ENCODE measurements at places on chromosomes 5 and 9.

DNA sequence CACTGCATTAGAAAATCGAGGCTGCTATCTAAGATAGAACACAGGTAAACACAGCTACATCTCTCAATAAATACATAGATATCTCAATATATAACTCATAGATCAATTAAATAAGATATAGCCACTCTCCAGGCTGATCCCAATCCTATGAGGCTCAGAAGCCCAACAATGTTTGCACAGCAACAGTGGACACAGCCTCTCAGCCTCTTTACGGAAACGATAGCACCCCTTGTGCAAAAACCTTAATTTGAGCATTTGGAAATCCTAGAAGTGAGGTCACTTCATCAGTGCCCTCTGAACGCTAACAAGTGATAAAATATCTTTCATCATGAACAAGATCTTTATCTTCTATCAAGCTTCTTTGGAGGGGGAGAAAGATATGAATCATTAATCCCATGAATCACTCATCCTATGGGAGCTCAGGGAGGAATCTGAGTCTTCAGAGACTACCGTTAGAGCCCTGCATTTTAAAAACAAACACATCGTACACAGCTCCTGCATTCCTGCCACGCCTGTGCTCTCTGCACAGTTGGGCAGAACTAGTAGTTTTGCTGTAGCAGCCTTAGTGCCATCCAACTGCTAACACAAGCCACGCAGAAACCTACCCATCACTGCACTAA lies 71.4 kb downstream of the MED27 start:
- peaks cover 9% of the 10 kb centered on the region for H3K36me3 ChIP-seq
- H3K27me3 ChIP-seq, result peaks cover 3% of the 10 kb centered on the region
- peaks cover 26% of the 10 kb centered on the region for H3K4me1 ChIP-seq
- H3K4me3 ChIP-seq, result no peak overlapping the region
- no peak overlapping the region for H3K27ac ChIP-seq
- no peak for DNase-seq

- H3K4me1 ChIP-seq, result peaks cover 31% of the 10 kb centered on the region
- peaks cover 27% of the 10 kb centered on the region for H3K36me3 ChIP-seq
- DNase-seq, result no peak
- H3K27ac ChIP-seq, result no peak overlapping the region
- H3K27me3 ChIP-seq, result no peaks in the 10 kb centered on the region
- no peak overlapping the region for H3K4me3 ChIP-seq
Observed at GRCh38 chr9:15426019-15426418, 3.3 kb downstream of the SNAPC3 start.

GRCh38 chr5:99349787-99350186 lies 421.0 kb upstream of the CHD1 start:
- H3K4me1 ChIP-seq, result peaks cover 10% of the 10 kb centered on the region
- H3K27ac ChIP-seq, result peak overlapping the region; percentile 9
- DNase-seq, result no peak

GRCh38 chr5:92861531-92862285 lies 719.3 kb downstream of the NR2F1-AS1 start:
- H3K27me3 ChIP-seq, result peaks cover 3% of the 10 kb centered on the region
- no peak overlapping the region for H3K27ac ChIP-seq
- DNase-seq, result no peak
- no peak overlapping the region for H3K4me3 ChIP-seq

GRCh38 chr9:36023260-36024048 lies 13.3 kb upstream of the RECK start:
- peak; percentile 44 for DNase-seq
- no peaks in the 10 kb centered on the region for H3K4me1 ChIP-seq
- no peaks in the 10 kb centered on the region for H3K36me3 ChIP-seq
- H3K27me3 ChIP-seq, result peaks cover 13% of the 10 kb centered on the region
- H3K4me3 ChIP-seq, result no peak overlapping the region

- H3K27ac ChIP-seq, result no peak overlapping the region
- peaks cover 6% of the 10 kb centered on the region for H3K36me3 ChIP-seq
- H3K4me1 ChIP-seq, result no peaks in the 10 kb centered on the region
- H3K4me3 ChIP-seq, result no peak overlapping the region
- no peak for DNase-seq
Observed at GRCh38 chr9:125617087-125617486, 89.9 kb downstream of the MAPKAP1 start.

- no peak overlapping the region for H3K27ac ChIP-seq
- peaks cover 4% of the 10 kb centered on the region for H3K4me1 ChIP-seq
- no peak overlapping the region for H3K4me3 ChIP-seq
- H3K36me3 ChIP-seq, result no peaks in the 10 kb centered on the region
- H3K27me3 ChIP-seq, result peaks cover 83% of the 10 kb centered on the region
Observed at GRCh38 chr9:130667120-130667435, 2.7 kb downstream of the PRDM12 start.

GRCh38 chr9:134330590-134330989 lies 4.3 kb downstream of the RXRA start:
- H3K36me3 ChIP-seq, result no peaks in the 10 kb centered on the region
- no peaks in the 10 kb centered on the region for H3K27me3 ChIP-seq
- H3K4me3 ChIP-seq, result peak overlapping the region; percentile 52
- peaks cover 49% of the 10 kb centered on the region for H3K4me1 ChIP-seq
- peak overlapping the region; percentile 73 for H3K27ac ChIP-seq

- peak; percentile 33 for DNase-seq
- H3K36me3 ChIP-seq, result no peaks in the 10 kb centered on the region
- no peak overlapping the region for H3K27ac ChIP-seq
- H3K4me3 ChIP-seq, result no peak overlapping the region
- no peaks in the 10 kb centered on the region for H3K27me3 ChIP-seq
Observed at GRCh38 chr5:134026521-134027287, 21.9 kb upstream of the VDAC1 start.

GRCh38 chr5:149125386-149125891 lies 15.9 kb upstream of the ABLIM3 start:
- H3K36me3 ChIP-seq, result no peaks in the 10 kb centered on the region
- peaks cover 35% of the 10 kb centered on the region for H3K27me3 ChIP-seq
- H3K4me3 ChIP-seq, result no peak overlapping the region
- no peak overlapping the region for H3K27ac ChIP-seq

GRCh38 chr5:81908771-81909170 lies 63.1 kb upstream of the ATG10 start:
- no peak overlapping the region for H3K4me3 ChIP-seq
- no peak for DNase-seq
- H3K27ac ChIP-seq, result no peak overlapping the region
- H3K27me3 ChIP-seq, result peaks cover 56% of the 10 kb centered on the region
- peaks cover 37% of the 10 kb centered on the region for H3K4me1 ChIP-seq
- H3K36me3 ChIP-seq, result no peaks in the 10 kb centered on the region

GRCh38 chr5:72558383-72558782 lies 51.2 kb upstream of the ZNF366 start:
- no peak overlapping the region for H3K4me3 ChIP-seq
- peaks cover 7% of the 10 kb centered on the region for H3K27me3 ChIP-seq
- no peak overlapping the region for H3K27ac ChIP-seq
- no peak for DNase-seq
- H3K4me1 ChIP-seq, result peaks cover 14% of the 10 kb centered on the region

- peak overlapping the region; percentile 64 for H3K4me3 ChIP-seq
- no peak for DNase-seq
- H3K36me3 ChIP-seq, result no peaks in the 10 kb centered on the region
- H3K27ac ChIP-seq, result no peak overlapping the region
- H3K4me1 ChIP-seq, result peaks cover 2% of the 10 kb centered on the region
Observed at GRCh38 chr5:343461-344401, 22.2 kb downstream of the AHRR start.

DNA sequence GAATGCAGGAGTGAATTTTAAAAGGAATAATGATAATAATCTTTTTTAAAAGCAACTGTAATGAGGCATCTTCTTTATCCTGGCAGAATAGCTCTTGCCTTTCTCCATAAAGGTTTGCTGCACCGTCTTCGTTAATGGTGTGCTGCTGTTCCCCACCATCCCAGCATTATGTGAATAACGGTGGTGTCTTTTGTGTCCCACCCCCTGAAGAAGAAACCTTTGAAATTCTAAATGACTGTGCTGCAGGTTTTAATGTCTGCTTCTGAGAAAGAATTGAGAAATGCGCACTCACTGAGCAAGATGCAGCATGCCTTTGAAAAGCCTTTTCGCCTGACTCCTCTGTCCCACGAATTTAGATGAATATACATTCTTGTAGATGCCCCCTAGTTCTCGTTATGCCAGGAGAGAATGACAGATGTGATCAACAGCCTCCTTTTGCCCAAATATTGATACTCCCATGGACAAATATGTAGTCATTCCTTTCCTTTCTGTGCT lies 246.1 kb upstream of the ZNF462 start:
- H3K27me3 ChIP-seq, result peaks cover 10% of the 10 kb centered on the region
- no peak overlapping the region for H3K4me3 ChIP-seq
- peaks cover 4% of the 10 kb centered on the region for H3K4me1 ChIP-seq
- H3K36me3 ChIP-seq, result no peaks in the 10 kb centered on the region

Measured in progenitor cell of endocrine pancreas (in vitro differentiated cells).